ENCODE measurements at places on chromosomes 6 and 20. TPM values are rescaled to one million over a fixed set of nuclear protein-coding genes. Genes with fewer than 3 reads are reported as not detected.

Gene TUBB2B
- 14.6 TPM for total RNA-seq

Gene TP53TG5
- not detected for total RNA-seq

Gene TSHZ2
- not detected for total RNA-seq

Gene SLC32A1
- not detected for total RNA-seq

Gene MDFI
- total RNA-seq, result 0.70 TPM

Gene SMOC2
- total RNA-seq, result not detected

Gene C6orf58
- total RNA-seq, result not detected

Gene RSPO4
- not detected for total RNA-seq

Gene PI3
- 2.5 TPM for total RNA-seq

Gene ERGIC3
- 240 TPM for total RNA-seq

Gene ATXN1
- 2.5 TPM for total RNA-seq

Gene PPIL4
- total RNA-seq, result 13.6 TPM

Gene BIRC7
- 0.99 TPM for total RNA-seq

Gene ANKEF1
- total RNA-seq, result 6.8 TPM

Gene COL11A2
- 1.5 TPM for total RNA-seq

Gene GUCA1A
- total RNA-seq, result not detected

Gene CDKAL1
- total RNA-seq, result 4.5 TPM

Gene SNAP25
- total RNA-seq, result 20.3 TPM

Gene ADGB
- total RNA-seq, result not detected

Gene TNNC2
- not detected for total RNA-seq

Gene VIP
- total RNA-seq, result not detected

Gene DEFB129
- not detected for total RNA-seq

Gene PPARD
- 4.1 TPM for total RNA-seq

Gene FAM210B
- 8.5 TPM for total RNA-seq

Gene SLC17A9
- total RNA-seq, result not detected

Gene PI16
- total RNA-seq, result not detected

Gene ULBP2
- total RNA-seq, result 3.3 TPM

Gene CALHM4
- not detected for total RNA-seq

Gene TSPYL4
- total RNA-seq, result 3.6 TPM

Gene WFDC10B
- not detected for total RNA-seq

Gene ZNF341
- total RNA-seq, result 5.7 TPM

Gene FAM184A
- not detected for total RNA-seq

Gene XKR7
- 0.02 TPM for total RNA-seq

Gene CTAGE9
- not detected for total RNA-seq

Gene LHFPL5
- not detected for total RNA-seq

Gene PRND
- total RNA-seq, result not detected

Gene NCR2
- total RNA-seq, result not detected

Gene FAXC
- total RNA-seq, result 7.2 TPM

Gene ABHD16B
- not detected for total RNA-seq

Gene FILIP1
- 0.52 TPM for total RNA-seq

Gene SERPINB6
- 146 TPM for total RNA-seq

Gene SLC24A3
- total RNA-seq, result not detected

Gene CBFA2T2
- 4.7 TPM for total RNA-seq

Gene ARG1
- not detected for total RNA-seq

Gene PTPRT
- not detected for total RNA-seq

Gene STX11
- 2.6 TPM for total RNA-seq

Gene RBPJL
- not detected for total RNA-seq

Gene KDM1B
- 7.5 TPM for total RNA-seq

Gene DZANK1
- 2.6 TPM for total RNA-seq

Gene NFS1
- 21.2 TPM for total RNA-seq

Gene SLC44A4
- total RNA-seq, result 0.29 TPM

Gene GNAS-AS1
- total RNA-seq, result not detected

Gene DCBLD1
- 30.5 TPM for total RNA-seq

Gene PSMA7
- total RNA-seq, result 576 TPM

Gene RAB23
- total RNA-seq, result 9.9 TPM

All from A549 treated with ZK216348 at 1 μM for 4 hours (cell line).